GM23338 (cell line): ENCODE measurements at places on chromosomes 2 and 18. TPM values are rescaled to one million over a fixed set of nuclear protein-coding genes. Genes with fewer than 3 reads are reported as not detected.

The REG1B gene
- not detected in 2 replicates for total RNA-seq

The CACNB4 gene
- total RNA-seq = 7.6 and 9.8 TPM in 2 replicates

The ARHGAP25 gene
- total RNA-seq = 1.9 and 2.5 TPM in 2 replicates

The CYP27C1 gene
- 2.9 and 3.0 TPM in 2 replicates for total RNA-seq

The POTEJ gene
- 0.63 TPM in 1 of 2 replicates, not detected in the other for total RNA-seq

The CCDC138 gene
- total RNA-seq = 31.6 and 35.7 TPM in 2 replicates

The NRP2 gene
- total RNA-seq = 17.4 and 22.0 TPM in 2 replicates

- H3K36me3 ChIP-seq = no peaks in the 10 kb centered on the region
- no peak for DNase-seq
Observed at GRCh38 chr2:134582547-134582899, 136.3 kb downstream of the TMEM163 start.

- no peak overlapping the region for H3K27ac ChIP-seq
- DNase-seq = peak; percentile 86
- no peaks in the 10 kb centered on the region for H3K36me3 ChIP-seq
- H3K4me1 ChIP-seq = no peaks in the 10 kb centered on the region
- peaks cover 18% of the 10 kb centered on the region for H3K27me3 ChIP-seq
Observed at GRCh38 chr18:59308248-59308937, 10.1 kb downstream of the CPLX4 start.

DNA sequence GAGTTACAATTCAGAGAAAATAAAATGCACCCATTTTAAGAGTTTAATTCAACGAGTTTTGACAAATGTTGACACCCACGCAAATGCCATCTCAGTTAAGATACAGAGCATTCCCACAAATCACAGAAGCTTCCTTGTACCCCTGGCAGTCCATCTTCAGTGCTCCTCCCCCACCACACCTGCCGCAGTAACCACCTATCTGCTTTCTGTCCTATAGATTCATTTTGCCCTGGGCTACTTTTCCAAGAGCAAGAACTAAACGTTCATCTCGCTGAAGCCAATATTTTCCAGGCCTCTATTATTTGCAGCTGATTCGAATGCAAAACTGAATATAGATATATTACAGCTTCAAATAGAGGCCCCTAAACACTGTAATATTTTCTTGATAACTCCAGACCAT is 13.4 kb upstream of the HPCAL1 start:
- no peak overlapping the region for H3K4me3 ChIP-seq
- DNase-seq = no peak
- no peaks in the 10 kb centered on the region for H3K4me1 ChIP-seq
- no peaks in the 10 kb centered on the region for H3K27me3 ChIP-seq

- no peaks in the 10 kb centered on the region for H3K4me1 ChIP-seq
- H3K27ac ChIP-seq = no peak overlapping the region
- H3K27me3 ChIP-seq = no peaks in the 10 kb centered on the region
Observed at GRCh38 chr2:172328103-172328841, 99.1 kb upstream of the ITGA6 start.

DNA sequence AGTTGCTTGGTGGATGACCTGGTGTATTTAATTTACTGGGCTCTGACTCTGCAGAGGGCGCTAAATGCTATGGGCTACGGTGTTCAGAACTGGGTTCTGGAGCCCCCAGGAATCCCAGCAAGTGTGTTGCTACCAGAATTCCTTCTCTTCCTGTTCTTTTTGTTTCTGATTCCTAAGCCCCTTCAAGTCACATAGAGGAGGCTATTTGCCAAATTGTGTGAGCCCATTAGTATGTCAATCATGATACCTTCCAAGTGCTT is 358.2 kb upstream of the SPRED2 start:
- H3K36me3 ChIP-seq = no peaks in the 10 kb centered on the region
- no peak overlapping the region for H3K4me3 ChIP-seq
- no peak overlapping the region for H3K27ac ChIP-seq
- H3K27me3 ChIP-seq = no peaks in the 10 kb centered on the region

GRCh38 chr18:22446325-22446724 is 28.6 kb upstream of the CTAGE1 start:
- H3K27me3 ChIP-seq = no peaks in the 10 kb centered on the region
- no peak overlapping the region for H3K4me3 ChIP-seq
- no peaks in the 10 kb centered on the region for H3K4me1 ChIP-seq
- no peak for DNase-seq
- no peaks in the 10 kb centered on the region for H3K36me3 ChIP-seq
- H3K27ac ChIP-seq = no peak overlapping the region

DNA sequence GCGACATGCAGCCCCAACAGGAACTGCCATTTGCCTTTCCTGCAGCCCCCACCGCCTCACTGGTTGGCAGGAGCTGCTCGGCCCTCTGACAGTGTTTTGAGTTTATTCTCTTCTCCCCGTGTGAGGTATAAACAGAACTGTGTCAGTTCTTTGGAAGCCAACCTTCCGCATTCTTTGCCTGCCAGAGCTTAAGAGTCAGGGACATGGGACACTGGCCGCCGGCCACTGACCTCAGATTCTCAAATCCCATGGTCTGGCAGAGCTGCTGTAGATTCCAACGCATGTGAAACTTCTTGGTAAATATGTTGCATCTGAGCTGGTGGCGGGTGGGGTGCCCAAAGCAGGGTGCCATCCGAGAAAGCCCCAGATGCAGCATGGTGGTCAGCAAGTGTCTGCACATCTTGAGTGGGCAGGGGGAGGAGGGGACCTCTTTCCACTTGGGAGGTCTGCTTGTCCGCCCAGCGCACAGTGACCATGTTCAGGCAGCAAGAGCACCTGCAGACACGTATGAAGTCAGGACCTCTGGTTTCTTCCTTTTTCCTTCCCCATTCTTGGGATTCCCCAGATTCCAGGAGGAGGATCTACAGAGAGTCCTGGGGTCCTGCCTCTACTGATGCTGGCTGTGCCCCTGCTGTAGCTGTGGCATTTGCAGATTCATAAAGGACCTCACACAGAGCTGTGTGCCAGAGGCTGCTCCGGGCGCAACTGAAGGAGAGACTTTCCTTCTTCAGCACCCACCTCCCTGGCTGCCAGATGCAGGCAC is 23.8 kb downstream of the ASB18 start:
- H3K4me1 ChIP-seq = peaks cover 33% of the 10 kb centered on the region
- peak; percentile 75 for DNase-seq
- no peak overlapping the region for H3K27ac ChIP-seq
- H3K4me3 ChIP-seq = no peak overlapping the region
- H3K36me3 ChIP-seq = no peaks in the 10 kb centered on the region; the same call in 1 of the 2 replicates
- peaks cover 31% of the 10 kb centered on the region for H3K27me3 ChIP-seq

- H3K36me3 ChIP-seq = peaks cover 29% of the 10 kb centered on the region
- H3K4me1 ChIP-seq = no peaks in the 10 kb centered on the region
- no peaks in the 10 kb centered on the region for H3K27me3 ChIP-seq
- DNase-seq = no peak
- no peak overlapping the region for H3K4me3 ChIP-seq
Observed at GRCh38 chr2:191385416-191386160, 140.4 kb downstream of the MYO1B start.

DNA sequence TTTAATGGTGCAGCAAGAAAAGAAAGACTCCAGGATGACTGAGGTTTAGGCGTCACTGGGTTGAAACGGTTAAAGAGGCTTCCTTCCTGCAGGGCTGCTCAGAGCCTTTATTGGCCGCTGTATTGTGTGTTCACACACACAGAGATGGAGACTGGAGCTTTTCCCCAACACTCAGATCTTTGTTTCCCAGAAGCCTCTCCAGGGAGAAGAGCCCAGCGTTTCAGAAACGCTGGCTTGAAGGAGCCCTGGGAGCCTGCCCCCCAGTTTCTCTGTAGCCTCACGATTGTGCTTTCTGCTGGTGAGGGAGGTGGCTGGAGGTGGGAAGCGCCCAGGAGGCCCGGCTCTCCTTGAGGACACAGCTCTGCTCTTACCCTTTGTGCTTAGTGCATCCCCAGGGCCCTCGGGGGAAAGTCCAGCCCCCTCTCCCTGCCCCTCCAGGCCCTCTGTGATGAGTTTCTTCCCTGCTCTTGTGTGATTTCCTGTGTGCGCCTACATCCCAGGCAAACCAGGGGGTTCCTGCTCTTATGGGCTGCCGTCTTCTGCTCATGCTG is 37.1 kb downstream of the RRM2 start:
- H3K4me3 ChIP-seq = no peak overlapping the region
- DNase-seq = no peak
- no peaks in the 10 kb centered on the region; the same call in 1 of the 2 replicates for H3K4me1 ChIP-seq
- H3K27me3 ChIP-seq = no peaks in the 10 kb centered on the region

DNA sequence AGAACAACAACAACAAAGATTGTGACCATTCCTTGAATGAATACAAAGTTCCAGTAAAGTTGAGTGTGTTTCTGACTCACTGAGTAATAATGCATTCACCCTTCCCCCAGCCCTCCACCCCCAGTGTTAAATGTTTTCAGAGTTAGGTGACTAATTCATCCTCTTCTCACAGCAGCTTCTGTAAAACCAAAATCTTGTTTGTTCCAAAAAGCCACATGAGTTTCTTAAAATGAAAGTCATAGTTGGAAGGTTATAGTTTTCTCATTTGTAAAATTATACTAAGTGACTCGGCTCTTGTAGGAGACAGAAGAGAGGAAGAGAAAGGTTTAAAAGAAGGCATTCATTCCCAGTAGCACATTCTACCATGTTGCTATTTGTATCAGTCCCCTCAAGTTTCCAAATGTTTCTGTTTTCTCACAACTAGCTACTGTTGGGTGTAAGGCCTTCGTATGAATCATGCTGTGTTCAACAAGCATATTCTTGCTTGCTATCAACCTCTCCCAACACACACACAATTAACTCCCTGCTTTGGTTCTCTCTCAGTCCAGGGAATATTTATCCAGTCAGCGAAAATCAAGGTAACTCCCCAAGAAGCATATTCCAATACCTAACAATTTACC is 75.3 kb downstream of the MBD2 start:
- H3K27ac ChIP-seq = no peak overlapping the region; the same call in 1 of the 2 replicates
- peak; percentile 14 for DNase-seq
- H3K4me1 ChIP-seq = 0 out of 2 replicates have a peak, but pooled peaks cover 7% of the 10 kb centered on the region
- no peak overlapping the region for H3K4me3 ChIP-seq
- no peaks in the 10 kb centered on the region for H3K36me3 ChIP-seq

DNA sequence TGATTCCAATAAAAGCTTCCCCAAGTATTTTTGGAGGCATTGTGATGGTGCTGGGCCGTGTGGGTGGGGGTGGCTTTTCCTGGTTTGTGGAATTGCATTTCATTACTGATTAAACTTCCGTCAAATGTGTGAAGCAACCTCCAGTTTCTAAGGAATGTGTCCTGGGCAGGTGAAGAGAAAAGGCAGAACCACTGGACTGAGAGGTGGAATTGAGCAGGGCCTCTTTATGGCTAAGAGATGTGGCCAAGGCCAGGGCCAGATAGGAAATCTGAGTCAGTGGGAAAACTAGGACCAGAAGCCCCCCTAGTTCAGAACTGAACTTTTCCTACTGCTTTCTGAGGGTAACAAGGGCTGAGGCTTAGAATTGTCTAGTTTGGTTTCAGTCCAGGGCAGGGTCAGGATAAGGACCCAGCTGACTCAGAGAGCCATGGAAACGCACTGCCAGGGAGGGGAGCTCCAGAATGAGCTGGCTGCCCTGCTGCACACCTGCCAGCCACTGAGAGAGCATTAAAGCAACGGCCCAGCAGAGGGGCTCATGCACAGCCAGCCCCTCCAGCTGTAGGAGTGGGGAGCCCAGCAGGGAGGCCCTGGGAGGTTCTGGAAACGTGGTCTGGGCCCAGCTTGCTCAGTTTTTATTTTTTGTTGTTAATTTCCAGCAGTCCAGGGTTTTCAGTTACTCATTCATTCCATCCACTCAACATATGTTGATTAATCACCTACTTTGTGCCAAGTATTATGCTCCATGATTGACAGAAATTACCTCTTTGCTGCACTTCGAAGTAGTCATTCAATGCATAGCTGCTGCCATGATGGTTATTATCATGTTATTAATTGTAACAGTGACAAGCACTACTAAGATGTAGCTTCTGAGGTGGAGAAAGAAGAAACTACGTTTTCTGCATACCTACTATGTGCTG is 156.1 kb downstream of the MSH2 start:
- H3K36me3 ChIP-seq = peaks cover 5% of the 10 kb centered on the region; the same call in 1 of the 2 replicates
- H3K4me3 ChIP-seq = no peak overlapping the region
- H3K27ac ChIP-seq = 0 out of 2 replicates have a peak overlapping the region, but pooled peaks have one; percentile 3
- no peaks in the 10 kb centered on the region for H3K27me3 ChIP-seq

GRCh38 chr2:201234663-201235135 is 25.6 kb upstream of the CASP8 start:
- no peak overlapping the region for H3K4me3 ChIP-seq
- H3K27ac ChIP-seq = no peak overlapping the region
- no peak for DNase-seq
- H3K4me1 ChIP-seq = no peaks in the 10 kb centered on the region
- H3K27me3 ChIP-seq = no peaks in the 10 kb centered on the region
- no peaks in the 10 kb centered on the region for H3K36me3 ChIP-seq

- DNase-seq = no peak
- peaks cover 33% of the 10 kb centered on the region for H3K4me1 ChIP-seq
- H3K27me3 ChIP-seq = no peaks in the 10 kb centered on the region
- no peak overlapping the region for H3K27ac ChIP-seq
Observed at GRCh38 chr2:174997110-174997509, 8.1 kb downstream of the CHN1 start.

DNA sequence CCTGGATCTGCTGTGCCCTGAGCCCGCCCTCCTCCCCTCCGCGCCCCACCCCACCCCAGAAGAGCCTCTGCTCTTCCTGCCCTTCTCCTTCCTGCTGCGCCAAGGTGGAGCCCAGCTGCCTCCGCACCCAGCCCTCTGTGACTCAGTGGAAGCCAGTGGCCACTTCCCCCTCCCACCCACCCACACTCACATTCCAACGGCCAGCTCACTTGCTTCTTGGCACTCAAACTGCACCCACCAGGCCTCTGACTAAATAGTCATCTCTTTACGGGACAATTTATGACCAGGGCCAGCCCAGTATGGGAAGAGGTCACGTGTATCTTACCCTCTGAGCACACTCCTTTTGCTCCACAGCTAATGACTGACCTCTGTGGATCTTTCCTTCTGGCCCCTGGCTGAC is 150.4 kb upstream of the SLC1A4 start:
- H3K4me3 ChIP-seq = no peak overlapping the region
- H3K4me1 ChIP-seq = no peaks in the 10 kb centered on the region; the same call in 1 of the 2 replicates
- H3K27ac ChIP-seq = no peak overlapping the region
- H3K27me3 ChIP-seq = no peaks in the 10 kb centered on the region

DNA sequence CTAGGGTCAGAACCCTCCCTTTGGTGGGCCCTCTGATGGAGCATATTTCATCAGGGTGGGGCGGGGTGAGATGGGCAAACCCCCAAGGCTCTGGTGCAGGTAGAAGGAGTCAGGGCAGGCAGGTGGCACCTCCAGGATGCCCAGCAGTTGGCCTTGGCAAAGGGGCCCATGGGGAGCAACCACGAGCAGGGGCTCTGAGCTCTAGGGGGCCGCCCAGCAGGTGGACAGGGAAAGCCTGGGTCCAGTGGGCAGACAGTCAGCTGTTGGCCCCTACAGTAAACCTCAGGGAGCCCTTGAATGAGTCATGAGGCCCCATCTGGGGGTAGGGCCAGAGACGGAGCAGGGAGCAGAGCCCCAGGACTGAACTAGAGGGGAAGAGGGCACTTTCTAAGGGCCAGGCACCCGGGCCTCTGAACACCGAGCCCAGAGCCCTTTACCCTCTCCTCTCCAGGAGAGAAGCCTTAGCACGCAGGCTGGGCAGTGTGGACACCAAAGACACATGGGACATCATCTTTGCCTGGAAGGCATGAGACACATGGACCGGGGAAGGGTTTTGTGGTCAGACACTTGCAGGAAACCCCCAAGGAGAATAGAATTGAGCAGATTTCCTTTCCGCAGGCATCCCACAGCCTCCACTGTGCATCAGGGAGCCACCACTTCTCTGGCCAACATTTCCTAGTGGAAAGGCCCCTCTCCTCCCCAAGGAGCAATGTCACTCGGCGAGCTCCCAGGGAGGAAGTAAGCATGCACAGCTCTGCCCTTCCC is 257.3 kb downstream of the GLI2 start:
- no peak overlapping the region for H3K27ac ChIP-seq
- H3K36me3 ChIP-seq = 0 out of 2 replicates have a peak, but pooled peaks cover 9% of the 10 kb centered on the region
- no peak for DNase-seq

GRCh38 chr2:188752311-188752710 is 221.9 kb upstream of the COL3A1 start:
- H3K27ac ChIP-seq = no peak overlapping the region
- H3K4me1 ChIP-seq = no peaks in the 10 kb centered on the region
- no peaks in the 10 kb centered on the region for H3K36me3 ChIP-seq
- DNase-seq = no peak
